Hematopoietic multipotent progenitor cell treated with erythropoietin and hydrocortisone succinate and interleukin-3 and kit ligand, for 8 days (in vitro differentiated cells): ENCODE measurements at places on chromosomes 16 and 17.

GRCh38 chr16:61366006-61366405, 670.2 kb downstream of the CDH8 start:
- DNase-seq: no peak

GRCh38 chr16:20089246-20089965, 15.7 kb upstream of the GPR139 start:
- DNase-seq: no peak

DNA sequence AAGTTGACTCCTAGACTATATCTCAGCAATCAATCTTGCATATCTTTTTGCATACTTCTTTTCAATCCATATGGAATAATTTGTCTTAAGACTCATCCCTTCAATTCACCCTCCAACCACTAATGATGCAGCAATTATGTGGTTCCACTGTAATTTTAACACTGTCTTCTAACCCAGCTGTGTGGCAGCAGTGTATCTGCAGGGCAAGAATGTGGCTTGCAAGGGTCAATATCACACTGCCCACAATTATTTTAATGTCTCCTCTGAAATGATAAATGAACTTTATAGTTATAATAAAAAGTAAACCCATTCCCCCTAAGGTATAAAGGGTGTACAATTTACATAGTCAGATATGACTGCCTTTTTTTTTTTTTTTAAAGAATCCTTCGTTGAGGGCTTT, 48.6 kb downstream of the FTO start:
- no peak for DNase-seq

- DNase-seq: no peak
Measured at GRCh38 chr17:17782523-17783115, 54.2 kb downstream of the SREBF1 start.

DNA sequence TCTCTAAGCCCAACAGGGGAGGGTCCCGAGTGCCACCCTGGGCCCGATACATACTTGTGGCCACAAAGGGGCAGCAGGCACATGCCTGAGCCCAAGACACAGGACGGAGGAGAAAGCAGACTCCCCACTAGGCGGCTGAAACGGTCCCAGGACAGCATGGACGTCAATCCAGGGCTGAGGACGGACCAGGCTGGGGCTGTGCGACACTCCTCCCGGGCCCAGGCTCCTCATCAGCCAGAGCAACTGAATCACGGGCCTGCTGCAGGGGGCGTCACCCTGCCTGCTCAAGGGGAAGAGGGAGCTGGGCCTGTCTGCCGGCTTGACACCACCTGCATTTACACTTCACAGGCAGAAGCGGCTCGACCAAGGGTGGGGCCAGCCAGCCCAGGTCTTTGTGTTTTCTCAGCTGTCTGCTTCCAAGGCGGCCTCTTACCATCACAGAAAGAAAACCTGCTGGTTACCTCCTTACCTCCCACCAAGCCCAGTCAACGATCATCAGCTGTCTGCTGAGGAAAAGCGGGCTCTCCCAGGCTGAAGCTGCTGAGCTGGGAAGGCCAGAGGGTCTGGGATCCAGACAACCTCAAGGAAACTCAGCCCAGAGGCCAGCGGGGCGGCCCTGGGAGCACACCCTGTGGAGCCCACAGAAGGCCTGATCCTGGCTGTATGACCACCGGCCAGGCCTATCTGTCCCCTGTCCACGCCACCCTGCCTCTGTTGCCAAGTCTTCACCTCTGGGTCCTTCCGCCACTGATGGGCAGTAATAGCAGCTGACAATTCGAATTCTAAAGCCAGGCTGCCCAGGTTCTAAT, 26.4 kb downstream of the KIFC3 start:
- no peak for DNase-seq

GRCh38 chr17:7782240-7782639, 51.8 kb upstream of the KDM6B start:
- no peak for DNase-seq

GRCh38 chr17:55466671-55467070, 44.6 kb downstream of the SMIM36 start:
- DNase-seq: no peak
